Activated T-cell treated with anti-CD3 and anti-CD28 coated beads for 4 hours (primary cell): ENCODE measurements at places on chromosomes 1 and 21.

- DNase-seq: no peak
Observed at GRCh38 chr21:25506887-25507286, 100.4 kb downstream of the MRPL39 start.

DNA sequence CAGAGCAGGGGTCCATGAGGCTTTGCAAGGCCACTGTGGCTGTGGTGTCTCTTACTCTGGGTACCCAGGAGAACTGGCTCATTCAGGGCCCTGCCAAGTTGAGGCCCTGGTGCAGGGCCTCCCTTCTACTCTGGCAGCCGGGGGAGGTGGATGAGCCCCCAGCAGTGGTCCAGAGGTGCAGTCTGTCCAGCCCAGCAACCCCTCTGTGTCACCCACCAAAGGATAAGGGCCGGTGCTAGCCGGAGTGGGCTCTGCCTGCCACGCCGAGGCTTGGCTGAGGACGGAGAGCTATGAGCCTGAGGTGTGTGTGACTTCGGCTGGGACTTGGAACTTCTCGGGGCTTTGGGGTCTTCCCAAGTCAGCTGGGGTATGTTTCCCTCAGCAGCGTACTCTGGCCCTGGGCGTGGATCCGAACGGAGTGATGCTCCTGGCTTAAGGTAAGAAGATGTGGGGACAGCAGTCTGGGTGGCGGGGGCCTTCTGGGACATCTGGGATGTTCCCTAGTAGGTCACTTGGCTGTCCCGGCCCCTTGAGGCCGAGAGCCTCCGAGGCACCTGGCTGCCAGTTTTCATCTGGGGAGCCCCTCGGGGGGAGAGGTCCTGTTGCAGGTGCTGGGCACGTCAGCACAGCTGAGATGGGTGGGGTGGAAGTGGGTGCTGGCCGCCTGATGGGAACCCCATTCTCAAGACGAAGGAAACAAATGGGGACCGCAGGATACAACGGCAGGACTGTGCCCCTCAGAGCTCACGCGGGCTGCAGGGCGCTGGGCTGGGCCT lies 25.9 kb downstream of the RUNX3 start:
- no peak for DNase-seq

GRCh38 chr1:77348549-77348948 lies 66.7 kb downstream of the AK5 start:
- no peak for DNase-seq

- DNase-seq: no peak
Observed at GRCh38 chr1:31310198-31310597, 13.4 kb downstream of the ZCCHC17 start.

GRCh38 chr1:12528021-12528852 lies 89.8 kb downstream of the DHRS3 start:
- no peak for DNase-seq
